Effector CD8-positive, alpha-beta T cell (primary cell): ENCODE measurements at places on chromosomes 7 and 10.

DNA sequence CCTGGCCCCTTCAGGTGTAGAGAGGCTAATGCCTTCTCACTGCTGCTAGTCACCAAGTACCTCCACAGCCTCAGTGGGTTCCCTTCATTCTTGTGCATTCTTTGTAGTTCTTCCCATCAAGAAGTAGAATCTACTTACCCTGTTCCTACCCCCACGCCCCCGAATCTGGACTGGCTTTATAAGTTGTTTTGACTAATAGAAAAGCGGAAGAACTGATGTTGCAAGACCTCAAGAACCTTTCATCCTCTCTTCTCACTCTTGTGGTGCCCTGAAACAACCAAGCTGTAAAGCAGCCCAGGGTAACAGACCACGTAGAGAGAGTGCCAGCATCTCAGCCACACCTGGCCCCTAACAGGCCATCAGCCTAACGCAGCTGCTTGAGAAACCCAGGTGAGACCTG lies 23.2 kb upstream of the LAMB1 start:
- no peak for DNase-seq

DNA sequence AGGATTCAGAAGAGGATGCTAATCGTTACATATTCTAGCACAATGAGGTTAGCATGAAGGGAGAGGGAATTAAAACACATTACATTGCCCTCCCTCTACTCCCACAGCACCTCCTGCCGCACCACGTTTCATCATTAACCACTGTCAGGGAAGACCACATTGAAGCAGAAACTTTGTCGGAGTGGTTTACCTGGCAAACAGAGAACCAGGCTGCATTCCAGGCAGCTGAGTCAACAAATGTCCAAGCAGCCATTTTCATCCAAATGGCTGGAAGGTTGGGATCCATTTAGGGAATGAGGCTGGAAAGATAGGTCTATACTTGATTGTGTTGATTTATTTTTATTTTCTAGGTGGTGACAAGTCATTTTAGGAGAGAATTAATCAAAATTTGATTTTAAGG lies 273.6 kb downstream of the DYNC1I1 start:
- DNase-seq: no peak

DNA sequence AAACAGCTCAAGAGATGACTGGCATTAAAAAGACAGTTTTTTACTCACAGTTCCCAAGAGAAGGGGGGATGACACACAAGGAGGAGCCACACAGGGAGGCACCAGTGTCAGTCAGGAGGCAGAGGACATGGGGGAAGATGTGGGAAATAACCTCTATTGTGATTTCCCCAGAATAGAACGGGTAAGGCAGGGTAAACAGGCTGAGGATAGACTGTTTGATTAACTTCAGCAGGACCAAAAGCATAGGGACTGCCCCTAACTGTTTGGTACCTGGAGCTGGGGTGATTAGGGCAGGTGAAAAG lies 60.7 kb downstream of the RAPGEF5 start:
- DNase-seq: no peak

DNA sequence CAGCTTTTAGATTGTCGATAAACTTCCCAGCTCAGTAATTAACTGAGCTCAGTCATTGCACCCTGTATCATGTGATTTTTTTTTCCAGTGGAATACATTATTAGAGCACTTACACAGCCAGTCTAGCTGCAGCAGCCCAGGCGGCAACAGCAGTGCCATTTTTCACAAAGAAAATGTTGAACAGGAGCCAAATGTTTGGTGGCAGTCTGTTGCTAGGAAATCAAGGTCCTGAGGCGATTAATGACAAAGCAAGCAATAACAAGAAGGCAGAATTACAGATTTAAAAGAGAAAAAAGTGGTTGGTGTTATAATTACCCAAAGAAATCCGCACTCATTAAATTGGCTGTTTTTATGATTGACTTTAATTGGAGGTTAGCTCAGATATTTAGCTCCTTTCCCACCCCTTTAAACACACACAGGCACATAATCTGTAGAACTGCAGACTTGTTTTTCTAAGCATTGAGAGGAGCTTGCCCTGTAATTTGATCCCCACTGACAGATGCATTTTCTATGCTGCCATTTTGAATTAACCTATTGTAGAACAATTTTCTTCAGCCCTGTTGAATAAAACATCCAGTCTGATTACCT lies 267.4 kb downstream of the ADK start:
- no peak for DNase-seq

- no peak for DNase-seq
Observed at GRCh38 chr7:5497295-5498103, 73.9 kb upstream of the TNRC18 start.

DNA sequence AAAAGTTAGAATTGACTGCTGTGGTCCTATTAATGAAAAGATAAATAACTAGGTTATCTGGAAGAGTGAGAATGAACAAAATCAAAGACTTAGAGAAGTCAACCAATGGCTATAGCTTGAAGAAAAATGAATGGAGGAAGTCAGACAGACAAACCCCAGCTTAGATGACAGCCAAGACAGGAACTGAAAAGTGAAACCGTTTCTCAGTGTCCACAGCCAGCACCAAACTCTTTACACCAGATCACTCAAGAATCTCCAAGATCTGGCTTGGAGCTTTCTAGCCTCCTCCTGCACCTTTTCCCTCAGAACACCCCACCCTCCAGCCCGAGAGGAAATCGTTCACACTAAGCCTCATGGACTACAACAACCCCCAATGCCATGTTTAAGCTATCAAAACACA lies 167.0 kb downstream of the SFMBT2 start:
- no peak for DNase-seq
